ENCODE measurements at places on chromosomes 4 and X.

DNA sequence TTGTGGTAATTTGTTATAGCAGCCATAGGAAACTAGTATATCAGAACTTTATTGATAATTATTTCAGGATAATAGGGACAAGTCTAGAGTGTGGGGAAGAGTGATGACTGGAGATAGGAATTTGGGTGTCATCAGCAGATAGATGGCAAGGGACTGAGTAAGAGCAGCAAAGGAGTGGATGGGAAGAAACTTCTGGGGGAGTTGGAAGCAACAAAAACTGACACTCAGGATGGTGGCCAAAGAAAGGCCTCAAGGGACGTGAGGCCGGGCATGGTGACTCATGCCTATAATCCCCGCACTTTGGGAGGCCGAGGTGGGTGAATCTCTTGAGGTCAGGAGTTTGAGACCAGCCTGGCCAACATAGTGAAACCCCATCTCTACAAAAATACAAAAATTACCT lies 9.1 kb upstream of the SLC25A5 start:
- no peak for DNase-seq

DNA sequence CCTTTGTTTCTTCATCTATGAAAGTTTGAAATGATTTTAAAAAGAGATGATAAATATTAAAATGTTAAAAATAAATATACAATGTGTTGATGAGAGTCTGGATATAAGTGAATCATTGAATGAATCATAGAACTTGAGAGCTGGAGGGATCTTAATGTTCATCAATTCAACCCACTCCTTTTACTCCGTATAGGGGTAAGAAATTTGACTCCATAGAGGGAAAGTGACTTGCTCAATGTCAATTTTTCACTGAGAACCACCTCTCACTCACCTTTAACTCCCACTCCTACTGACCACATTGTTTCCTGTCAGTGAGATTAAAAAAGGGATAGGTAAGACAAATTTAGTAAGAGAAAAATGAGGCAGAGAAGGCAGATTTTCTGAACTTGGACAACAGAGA lies 557.2 kb upstream of the GRIA3 start:
- no peak for DNase-seq

DNA sequence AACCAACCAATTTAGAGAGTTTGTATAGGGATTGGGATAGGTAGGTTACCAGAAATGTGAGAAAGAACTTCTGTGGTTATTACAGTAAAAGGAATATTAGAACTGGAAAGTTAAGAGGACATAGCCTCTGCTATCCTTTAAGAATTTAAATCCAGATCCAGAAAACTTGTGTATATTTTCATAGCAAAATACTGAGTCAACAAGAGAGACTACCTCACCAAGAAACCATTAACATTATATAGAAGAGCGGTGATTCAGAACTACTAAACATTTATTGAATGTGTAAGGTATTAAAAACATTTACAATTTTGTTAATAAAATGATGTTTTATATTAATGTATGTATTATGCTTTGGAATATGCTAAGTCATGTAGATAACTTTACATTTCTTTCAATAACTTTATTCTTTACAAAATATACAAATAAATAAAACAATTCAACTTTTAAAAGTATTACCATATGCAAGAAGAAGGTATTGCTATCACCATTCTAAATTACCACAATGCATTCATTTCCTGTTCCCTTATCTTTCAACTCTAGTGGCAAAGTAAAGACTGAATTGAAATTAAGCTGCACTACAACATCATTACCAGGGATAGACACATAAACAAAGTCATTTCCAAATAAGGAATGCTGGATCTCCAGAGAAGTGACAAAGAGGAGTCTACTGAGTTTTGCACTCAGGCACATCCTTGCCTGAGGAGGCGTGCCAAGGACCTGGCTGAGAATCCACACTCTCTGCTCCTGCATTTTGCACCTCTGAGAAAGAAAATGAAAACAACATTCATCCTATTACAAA lies 6.1 kb upstream of the BDH2 start:
- DNase-seq: no peak

DNA sequence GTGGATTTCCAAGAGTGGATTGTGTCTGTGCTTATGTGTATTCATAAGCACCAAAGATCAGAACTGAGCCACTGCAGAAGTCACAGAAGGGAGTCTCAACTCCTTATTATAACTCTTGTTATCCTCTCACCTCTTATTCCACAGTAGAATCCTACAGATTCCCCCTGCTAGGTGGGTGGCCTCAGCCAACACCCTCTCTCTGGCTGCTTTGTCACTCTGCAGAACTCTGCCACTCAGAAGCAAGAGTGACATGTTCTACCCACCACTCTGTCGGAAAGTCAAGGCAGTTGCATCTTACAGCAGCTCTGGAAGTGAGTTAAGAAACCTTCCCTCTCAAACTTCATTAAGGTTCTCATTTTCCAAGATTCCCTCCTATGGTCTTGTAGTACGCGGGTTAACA lies 41.9 kb downstream of the PTCHD1 start:
- DNase-seq: no peak

- DNase-seq: no peak
These were observed 405.8 kb upstream of the HTR2C start for GRCh38 chrX:114178126-114178525.

DNA sequence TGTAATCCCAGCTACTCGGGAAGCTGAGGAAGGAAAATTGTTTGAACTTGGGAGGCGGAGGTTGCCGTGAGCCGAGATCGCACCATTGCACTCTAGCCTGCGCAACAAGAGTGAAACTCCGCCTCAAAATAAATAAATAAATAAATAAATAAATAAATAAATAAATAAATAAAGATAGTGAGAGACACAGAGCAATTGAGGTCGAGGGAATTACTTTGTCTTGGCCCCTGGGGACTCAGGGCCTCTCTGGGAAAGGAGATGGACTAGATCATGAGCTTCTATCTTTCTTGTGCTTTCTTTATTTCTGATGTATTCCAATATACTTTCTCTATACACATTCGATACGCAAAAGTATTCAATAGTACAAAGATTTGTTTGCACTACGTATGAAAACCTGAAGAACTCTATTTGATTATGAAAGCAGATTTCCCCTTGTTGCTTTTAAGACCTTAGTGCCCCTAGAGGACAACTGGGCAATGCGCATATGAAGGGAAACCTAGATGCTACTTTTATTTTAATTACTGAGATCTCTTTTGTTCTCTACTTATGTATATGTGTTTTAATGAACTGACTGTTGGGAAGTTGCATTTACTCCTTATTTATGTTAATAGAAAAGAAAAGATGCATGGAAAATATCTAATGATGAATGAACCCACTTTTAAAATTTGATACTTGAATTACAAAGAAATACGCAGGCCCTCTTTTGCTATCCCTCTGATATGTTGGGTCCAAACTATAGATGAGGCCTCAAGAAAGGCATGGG lies 12.8 kb upstream of the ELOVL6 start:
- peak; percentile 47 for DNase-seq

- DNase-seq: no peak
These were observed 2.9 kb upstream of the TREX2 start for GRCh38 chrX:153448556-153449367.

DNA sequence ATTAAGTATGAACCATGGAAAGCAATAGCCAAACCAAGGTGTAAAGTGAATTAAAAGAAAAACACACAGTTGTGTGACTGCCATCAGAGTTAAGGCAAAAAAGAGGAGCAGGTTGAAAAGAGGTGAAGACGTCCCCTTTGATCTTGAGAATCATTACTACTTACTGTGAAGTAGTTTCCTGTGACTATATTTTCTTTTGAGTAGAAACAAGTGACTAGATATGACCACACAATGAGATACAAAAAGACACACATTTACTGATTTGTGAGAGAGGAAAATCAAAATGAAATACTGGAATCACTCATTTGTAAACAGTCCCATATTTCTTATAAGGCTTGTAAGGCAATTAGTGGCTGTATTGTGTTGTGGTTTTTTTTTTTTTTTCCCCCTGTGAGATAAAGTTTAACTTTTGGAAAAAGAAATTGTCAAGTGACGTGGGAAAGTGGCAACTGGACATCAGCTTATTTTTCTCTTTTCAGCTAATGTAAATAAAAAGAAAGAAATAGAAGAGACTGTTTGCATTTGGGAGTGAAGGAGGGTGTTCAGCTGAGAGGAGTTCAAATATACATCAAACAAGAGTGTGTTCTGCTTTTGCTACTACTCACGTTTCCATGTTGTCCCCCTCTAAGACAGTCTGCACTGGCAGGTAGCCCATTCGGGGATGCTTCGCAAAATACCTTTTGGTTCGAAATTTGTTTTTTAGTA lies 106.4 kb upstream of the FTHL17 start:
- no peak for DNase-seq

DNA sequence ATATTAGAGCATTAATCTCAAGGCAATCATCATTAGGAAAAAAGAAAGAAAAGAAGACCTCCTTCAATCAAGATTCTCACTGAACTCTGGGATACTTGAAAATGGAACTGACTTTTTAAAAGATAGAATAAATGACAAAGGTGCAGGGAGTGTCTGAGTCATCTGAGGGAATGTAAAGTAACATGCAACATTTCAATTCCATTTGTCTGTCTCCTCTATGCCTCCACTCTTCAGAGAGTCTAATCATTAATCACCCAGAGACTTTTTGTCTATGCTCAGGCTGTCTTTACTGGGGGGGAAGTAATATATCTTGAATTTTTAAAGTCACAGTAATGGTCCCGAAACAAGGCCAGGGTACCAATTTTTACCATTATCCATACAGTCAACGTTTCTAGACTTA lies 55.0 kb upstream of the PACRGL start:
- DNase-seq: no peak

- DNase-seq: no peak
These were observed 17.2 kb upstream of the DCK start for GRCh38 chr4:70976252-70976651.

DNA sequence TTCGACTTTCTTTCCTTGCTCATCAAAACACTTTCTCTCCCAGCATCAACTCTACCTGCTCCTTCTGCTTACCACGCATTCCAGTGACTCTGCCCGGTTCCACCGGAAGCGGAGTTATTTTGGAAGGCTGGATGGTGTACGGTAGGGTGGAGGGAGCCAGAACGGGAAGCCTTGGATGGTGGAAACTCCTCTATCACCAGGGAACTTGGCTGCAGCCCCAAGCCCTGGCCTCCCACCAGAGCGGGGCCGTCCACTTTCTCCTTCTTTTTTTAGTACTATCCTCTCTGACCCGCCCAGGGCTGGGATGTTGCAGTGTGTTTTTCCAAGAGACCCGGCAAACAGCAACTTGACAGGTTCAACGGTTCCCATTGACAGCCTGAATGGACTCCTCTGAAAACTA lies 27.6 kb downstream of the ADGRG2 start:
- no peak for DNase-seq

DNA sequence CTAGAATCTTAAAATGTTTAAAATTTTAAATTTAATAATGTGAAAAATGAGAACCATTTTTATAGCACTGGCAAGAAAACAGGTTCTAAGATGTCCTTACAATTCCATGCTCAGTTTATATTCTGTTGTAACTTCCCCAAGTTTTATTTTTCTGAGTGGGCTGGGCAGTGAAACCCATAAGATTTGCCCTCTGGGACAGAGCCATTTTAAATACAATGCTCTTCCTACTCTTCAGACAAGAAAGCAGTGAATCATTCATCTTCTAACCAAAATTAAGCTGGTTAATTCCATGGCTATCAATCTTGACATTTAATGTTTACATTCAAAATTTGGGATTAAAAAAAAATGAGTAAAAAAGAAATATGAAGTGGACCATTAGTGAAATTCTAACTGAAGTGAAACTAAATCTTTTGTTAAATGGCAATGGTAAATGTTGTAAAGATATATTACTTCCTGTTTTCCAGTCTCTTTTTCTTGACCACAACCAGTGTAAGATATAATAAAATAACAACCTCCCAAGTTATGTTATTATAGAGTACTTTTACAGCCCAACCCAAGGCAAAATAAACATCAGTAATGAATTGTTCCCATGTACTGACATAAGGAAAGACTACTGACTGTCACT lies 37.2 kb upstream of the PTPN13 start:
- DNase-seq: peak; percentile 62

- no peak for DNase-seq
These were observed 1528.3 kb downstream of the RPA4 start for GRCh38 chrX:98412058-98412457.

DNA sequence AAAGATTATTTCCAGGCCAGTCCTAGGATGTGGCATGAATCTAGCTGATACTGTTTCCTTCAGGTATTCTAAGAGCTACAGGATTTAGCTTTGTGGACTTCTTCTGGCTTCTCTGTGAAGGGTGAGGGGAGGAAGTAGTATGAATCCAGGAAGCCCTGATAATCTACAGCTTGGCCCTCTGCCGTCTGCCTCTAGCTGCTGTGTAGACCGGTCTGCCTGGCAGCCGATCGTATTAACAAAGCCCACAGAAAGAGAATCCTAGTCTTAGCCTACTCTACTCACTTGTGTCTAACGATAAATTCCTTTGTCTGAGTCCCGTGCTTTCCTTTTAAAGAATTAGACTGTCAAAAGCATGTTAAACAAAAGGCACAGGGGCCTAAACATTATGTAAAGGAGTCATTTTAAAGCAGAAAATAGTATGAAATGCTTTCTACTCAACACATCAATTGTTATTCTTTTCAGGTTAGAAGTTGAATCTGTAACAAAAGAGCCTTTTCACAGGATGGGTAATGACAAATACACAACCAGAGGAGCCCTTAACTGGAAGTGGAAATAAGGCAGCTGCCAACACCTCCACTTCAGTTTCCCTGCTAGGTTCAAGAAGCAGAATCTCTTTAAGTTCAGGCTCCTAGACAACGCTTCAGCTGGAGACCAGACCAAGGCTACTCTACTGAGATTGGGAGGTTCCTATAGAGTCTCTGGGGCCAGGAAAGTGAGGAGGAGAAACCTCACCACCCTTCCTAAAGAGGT lies 48.9 kb upstream of the UCP1 start:
- DNase-seq: no peak

DNA sequence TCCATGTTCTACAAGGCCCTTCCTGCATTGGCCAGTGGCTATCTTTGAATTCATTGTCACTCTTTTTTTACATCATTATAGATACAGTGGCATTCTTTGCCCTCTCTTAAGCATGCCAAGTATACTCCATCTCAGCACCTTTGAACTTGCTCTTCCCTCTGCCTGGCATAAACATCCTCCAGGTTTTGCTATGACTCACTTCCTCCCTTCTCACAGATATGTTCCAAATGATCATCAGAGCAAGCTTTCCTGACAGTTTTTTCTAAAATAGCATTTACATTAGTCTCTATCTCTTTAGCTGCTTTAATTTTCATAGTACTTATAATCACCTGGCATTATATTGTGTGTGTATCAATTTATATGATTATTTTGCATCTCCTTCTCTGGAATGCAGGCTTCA lies 553.3 kb upstream of the MAGEB2 start:
- no peak for DNase-seq

GRCh38 chr4:184309241-184310170 lies 91.8 kb upstream of the ENPP6 start:
- DNase-seq: no peak

GRCh38 chr4:110088670-110089069 lies 109.7 kb downstream of the ELOVL6 start:
- no peak for DNase-seq

DNA sequence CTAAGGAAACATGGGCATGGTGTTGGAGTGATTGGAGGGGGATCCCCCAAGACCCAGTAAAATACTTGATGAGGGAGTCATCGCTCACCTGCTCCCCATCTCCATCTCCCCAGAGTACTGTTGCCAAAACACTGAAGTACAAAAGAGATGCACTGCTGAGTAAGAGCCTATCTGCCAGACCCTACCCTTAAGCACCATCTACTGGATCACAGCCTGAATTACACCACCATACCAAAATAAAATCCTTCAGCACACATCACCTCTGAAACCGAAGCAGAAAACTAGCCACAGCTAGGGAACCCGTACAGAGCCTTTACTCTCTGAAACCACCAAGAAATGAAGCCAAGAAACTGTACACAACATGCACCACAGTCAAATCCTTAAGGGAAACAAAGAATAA lies 466.3 kb upstream of the ACTRT1 start:
- DNase-seq: no peak

- DNase-seq: no peak
These were observed 67.4 kb upstream of the GBA3 start for GRCh38 chr4:22625311-22625710.

All from inflammatory macrophage (primary cell).